ENCODE measurements at places on chromosomes 6 and 20.

- no peak for DNase-seq
Observed at GRCh38 chr6:166085500-166085899, 82.2 kb downstream of the TBXT start.

DNA sequence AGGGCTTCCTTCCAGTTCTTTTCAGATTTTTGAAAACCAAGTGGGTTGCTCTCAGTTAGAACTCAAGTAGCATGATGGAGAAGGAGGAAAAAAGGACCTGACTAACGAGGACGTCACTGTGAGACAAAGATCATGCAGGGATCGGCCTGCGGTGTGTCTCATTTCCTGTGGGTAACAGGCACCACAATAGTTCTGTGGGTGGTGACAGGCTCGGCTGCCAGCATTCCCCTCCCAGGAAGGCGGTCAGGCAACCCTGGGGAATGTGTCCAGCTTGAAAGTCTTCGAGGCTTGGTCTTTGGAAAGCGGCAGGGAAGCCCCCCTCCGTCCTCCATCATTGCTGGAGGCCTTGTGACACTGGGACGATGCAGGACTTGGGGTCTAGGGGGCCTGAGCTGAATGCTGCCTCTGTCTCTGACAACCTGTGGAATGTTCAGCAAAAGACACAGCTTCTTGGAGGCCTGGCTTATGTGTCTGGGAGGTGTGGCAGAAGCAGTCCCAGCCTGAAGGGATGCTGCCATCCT, 121.0 kb downstream of the BCAS1 start:
- peak; percentile 22 for DNase-seq

GRCh38 chr20:5737966-5738365, 12.2 kb upstream of the SHLD1 start:
- no peak for DNase-seq

DNA sequence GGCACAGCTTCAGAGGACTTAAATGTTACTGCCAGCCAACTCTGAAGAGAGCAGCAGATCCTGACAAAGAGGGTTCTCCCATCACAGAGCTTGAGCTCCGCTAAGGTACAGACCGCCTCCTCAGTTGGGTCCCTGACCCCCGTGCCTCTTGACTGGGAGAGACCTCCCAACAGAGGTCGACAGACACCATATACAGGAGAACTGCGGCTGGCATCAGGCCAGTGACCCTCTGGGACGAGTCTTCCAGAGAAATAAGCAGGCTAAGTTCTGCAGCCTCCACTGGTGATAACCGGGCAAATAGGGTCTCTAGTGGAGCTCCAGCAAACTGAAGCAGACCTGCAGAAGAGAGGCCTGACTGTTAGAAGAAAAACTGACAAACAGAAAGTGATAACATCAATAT, 187.0 kb downstream of the CLVS2 start:
- no peak for DNase-seq
